Hematopoietic multipotent progenitor cell treated with erythropoietin and hydrocortisone succinate and interleukin-3 and kit ligand, for 8 days (in vitro differentiated cells): ENCODE measurements at places on chromosomes 5 and 9.

GRCh38 chr5:141864371-141865370 is 13.5 kb downstream of the PCDH1 start:
- DNase-seq: no peak

DNA sequence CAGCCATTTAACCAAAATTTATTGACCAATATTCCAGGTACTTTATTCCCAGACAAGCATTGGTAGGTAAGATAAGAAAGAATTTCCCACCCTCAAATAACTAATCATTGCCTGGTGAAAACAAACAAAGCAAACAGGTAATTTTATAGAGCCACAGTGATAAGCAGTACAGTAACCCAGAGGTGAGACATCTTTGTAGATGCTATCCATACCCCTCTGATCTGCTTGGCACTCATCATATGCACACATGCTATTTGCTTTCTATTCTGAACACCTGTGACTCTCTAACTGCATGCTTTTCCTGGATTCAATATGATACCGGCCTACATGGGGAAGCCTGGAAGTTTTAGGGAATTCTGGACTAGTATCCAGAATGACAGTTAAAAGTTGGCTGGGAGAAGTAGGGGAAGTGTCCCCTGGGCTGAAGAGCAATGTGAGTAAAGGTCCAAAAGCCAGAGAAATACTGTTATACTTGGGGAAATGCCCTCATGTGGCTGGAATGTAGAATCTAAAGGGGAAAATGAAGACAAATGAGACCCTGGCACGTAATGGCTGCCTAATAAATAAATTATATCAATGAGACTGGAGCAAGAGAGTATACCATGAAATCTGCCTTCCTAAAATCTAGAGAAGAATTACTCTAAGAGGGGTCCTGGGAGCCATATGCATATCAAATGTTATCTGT is 243.8 kb upstream of the ADAMTSL1 start:
- no peak for DNase-seq

DNA sequence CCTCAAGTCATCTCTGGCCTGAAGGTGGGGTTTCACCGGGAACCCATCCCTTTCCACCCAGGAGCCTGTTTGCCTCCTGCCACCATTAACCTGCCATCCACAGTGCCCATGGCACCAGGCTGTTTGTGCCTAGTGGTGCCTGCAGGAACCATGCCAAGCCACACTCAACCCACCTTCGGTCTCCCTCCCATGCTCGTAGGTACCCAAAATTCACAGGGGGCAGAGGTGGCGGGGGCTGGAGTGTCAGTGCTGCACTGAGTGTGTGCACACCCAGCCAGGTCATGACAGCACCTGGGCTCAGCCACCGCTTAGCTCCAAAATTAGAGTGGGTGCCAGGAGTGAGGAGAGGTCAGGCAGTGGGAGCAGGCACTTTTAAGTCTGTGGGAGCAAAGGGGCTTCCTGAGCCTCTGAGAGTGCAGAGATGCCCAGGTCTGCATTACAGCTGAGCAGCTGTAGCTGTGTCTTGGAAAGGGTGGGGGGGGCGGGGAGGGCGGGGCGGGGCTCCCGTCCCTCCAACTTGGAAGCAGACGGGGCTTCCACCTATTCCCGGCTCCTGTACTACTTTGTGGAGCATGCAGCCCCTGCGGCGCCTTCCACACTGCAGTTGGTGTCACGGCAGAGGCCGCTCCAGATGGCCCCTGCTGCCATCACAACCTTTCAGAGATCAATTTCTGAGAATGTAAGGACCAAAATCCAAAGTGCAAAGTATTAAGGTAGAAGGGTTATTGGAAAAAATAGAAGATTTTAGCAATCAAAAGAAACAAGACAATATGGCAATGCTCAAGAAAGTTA is 2396.8 kb upstream of the C9orf72 start:
- no peak for DNase-seq

GRCh38 chr5:109298794-109299193 is 111.0 kb downstream of the PJA2 start:
- DNase-seq: no peak

- no peak for DNase-seq
These were observed 176.8 kb downstream of the SLCO4C1 start for GRCh38 chr5:102119252-102119651.

GRCh38 chr5:81848362-81848880 is 97.5 kb upstream of the SSBP2 start:
- peak; percentile 8 for DNase-seq

GRCh38 chr5:133360693-133361472 is 251.5 kb downstream of the FSTL4 start:
- DNase-seq: no peak

GRCh38 chr9:126158588-126159429 is 167.8 kb upstream of the MVB12B start:
- no peak for DNase-seq

GRCh38 chr9:38641985-38642864 is 21.8 kb upstream of the ANKRD18A start:
- DNase-seq: no peak

DNA sequence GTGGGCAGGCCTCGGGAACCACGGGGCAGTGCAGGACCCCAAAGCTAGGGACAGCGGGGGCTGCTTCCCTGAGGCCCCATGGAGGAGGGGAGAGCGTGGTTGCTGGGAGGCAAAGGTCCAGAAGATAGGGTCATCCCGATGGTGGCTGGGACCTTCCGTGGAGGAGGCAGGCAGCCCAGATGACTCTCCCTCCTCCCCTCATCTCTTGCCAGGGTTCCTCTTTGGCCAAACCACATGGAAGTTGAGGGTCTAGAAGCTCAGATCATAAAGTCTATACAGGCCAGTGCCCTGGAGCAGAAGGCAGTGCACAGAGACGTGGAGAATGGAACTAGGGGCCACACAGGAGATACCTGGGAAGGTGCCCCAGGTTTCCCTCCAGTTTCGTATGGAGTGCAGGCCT is 22.6 kb downstream of the DAB2IP start:
- no peak for DNase-seq

DNA sequence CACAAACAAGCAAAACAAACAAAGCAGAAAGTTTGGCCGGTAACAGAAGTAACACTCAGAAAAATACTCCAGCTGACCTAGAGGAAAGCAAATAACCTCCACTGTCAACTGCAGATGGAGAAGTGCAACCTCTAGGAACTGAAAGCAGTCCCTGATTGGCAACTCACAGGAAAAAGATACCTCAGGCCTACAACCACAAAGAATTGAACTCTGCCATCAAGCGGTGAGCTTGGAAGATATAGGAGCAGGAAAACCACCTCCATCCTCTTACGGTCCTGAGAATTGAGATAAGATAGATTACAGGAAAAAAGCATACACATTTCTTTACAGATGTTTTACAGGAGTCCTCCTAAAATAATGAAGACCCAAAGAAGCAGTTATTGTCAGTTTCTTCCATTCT is 184.5 kb downstream of the PDZD2 start:
- peak; percentile 33 for DNase-seq
